ENCODE measurements at places on chromosomes 12 and 14.
A peak's percentile ranks its signal among the peaks of the same experiment; 100 is the strongest.

GRCh38 chr12:118526255-118527095 lies 150.1 kb downstream of the SUDS3 start:
- no peak for DNase-seq

- DNase-seq, result no peak
These were observed 26.7 kb upstream of the SFSWAP start for GRCh38 chr12:131684015-131684725.

DNA sequence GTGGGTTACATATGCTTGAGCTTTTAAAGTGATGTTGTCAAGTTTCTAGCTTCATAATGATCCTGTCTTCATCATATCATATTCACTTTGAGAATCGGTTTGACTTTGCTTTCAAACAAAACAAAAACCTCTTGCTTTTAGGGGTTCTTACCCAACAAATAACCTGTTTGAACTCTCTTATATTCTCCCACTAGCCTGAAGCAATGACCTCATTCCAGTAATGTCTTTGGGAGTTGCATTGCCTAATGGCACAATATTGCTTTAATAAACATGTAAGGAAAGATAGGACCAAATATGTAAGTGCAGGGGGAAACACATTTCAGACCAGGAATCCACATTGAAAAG lies 27.7 kb downstream of the WBP11 start:
- DNase-seq, result no peak

DNA sequence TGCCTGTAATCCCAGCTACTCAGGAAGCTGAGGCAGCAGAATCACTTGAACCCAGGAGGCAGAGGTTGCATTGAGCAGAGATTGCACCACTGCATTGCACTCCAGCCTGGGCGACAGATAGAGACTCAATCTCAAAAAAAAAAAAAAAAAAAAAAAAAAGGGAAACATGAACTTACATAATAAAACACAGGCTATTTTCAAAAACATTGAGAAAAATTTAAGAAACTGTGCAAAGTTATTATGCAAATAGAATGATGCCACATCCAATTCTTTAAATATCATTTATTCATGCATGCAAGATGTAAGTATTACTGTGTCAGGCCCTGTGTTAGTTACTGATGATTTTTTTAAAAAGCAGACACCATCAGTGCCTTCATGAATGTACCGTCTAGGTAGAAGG lies 20.0 kb upstream of the SLC16A7 start:
- no peak for DNase-seq

- DNase-seq, result peak; percentile 4
These were observed at the start of gene GALNT16 for GRCh38 chr14:69259527-69260189. Gene GALNT16 (plus strand): TSS chr14:69260158. CDS start chr14:69260291, 133 bp downstream.

DNA sequence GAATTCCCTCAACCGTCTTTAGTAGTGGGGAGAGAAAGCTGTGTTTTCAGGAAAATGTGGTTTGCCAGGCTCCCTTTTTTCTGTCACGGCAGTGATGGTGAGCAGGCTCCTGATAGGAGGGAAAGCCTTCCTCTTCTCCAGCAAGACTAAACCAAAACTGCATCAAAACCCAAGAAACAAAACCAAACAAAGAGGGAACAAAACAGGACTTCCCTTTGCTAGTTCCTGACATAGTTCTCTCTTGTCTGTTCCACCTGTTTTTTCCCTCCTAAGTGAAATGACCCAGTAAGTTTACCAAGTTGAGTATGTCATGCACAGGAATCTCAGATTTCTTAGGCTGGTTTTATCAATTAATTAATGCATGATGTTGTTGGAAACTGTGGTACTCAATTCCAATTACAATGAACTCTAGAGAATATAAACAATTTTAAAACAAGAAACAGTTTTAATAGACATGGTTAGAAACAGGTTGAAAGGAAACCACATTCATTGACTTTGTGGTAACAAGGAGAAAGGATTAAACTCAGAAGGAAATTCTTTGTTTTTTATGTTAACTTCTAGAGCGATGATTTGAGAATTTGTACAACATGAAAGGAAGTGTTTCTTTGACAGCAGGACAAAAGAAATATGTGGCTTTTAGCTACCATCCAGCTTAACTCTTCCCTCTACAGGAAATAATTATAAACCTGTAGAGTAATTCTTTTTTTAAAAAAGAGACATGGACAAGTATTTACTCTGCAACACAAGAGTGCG lies 23.0 kb upstream of the CSRP2 start:
- no peak for DNase-seq

GRCh38 chr12:79652521-79652920 lies 38.2 kb downstream of the PAWR start:
- DNase-seq, result no peak

DNA sequence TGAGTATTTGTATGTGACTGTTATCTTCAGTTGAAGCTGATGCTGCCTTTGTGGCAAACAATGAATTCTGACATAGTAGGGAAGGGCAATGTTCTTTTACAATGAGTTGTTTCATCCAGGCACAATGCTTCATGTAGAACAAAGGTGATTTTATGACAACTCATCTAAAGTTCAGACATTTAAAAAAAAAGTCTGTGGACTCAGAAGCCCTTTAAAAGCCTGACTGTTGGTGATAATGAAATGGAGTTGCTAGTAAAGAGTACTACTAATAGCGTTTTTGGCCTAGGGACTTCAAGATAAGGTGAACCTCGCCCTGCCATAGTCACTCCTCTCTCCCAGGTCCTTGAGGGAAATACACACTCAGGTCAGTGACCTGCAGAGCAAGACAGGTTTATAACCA lies 105.1 kb downstream of the AKAP6 start:
- no peak for DNase-seq

DNA sequence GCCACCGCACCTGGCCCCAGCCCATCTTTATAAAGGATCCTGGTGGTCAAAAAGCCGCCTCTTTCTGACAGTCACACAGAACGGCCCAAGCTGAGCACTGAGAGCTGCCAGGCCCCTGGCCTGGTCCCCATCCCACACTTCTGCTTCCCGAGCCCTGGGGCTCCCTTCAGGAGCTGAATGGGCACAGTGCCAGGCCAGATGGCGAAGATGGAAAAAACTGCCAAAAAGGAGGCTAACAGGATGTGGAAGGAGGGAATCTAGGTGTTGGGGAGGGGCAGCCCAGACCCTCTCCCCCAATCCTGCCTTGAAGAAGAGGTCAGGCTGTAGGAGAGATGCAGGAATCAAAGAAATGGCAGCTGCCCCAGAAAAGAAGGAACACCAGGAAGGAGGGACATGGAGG lies 5.0 kb downstream of the LPAR5 start:
- peak; percentile 35 for DNase-seq

DNA sequence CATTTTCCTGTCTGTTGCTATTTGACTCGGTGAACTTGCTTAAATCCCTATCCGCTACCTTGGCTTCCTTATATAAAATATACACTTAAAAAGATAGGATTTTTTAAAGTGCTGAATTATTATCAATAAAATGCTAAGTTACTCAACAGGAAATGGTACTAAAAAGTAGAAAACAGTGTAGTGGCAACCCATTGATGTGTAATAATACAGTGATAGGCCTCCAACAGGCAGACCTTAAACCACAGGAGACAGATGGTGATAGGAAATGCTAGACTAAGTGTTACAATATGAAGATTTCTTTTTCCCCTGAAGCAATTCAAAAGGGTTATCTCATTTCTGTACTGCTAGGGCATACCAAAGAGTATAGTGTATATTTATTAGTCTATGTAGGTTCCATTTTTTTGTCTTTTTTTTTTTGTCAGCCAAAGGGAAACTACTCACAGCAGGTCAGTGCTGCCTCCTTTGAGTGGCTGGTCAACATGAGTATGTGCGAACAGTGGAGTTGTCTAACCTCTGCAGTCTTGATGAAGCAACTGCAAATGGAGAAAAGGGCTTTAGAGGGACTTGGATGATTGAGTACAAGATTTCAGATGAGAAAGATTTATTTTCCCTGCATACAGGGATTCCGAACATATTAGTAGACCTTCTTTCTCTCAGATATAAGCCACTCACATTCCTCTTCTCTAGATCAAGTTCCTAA lies 183.8 kb downstream of the ACSS3 start:
- no peak for DNase-seq

DNA sequence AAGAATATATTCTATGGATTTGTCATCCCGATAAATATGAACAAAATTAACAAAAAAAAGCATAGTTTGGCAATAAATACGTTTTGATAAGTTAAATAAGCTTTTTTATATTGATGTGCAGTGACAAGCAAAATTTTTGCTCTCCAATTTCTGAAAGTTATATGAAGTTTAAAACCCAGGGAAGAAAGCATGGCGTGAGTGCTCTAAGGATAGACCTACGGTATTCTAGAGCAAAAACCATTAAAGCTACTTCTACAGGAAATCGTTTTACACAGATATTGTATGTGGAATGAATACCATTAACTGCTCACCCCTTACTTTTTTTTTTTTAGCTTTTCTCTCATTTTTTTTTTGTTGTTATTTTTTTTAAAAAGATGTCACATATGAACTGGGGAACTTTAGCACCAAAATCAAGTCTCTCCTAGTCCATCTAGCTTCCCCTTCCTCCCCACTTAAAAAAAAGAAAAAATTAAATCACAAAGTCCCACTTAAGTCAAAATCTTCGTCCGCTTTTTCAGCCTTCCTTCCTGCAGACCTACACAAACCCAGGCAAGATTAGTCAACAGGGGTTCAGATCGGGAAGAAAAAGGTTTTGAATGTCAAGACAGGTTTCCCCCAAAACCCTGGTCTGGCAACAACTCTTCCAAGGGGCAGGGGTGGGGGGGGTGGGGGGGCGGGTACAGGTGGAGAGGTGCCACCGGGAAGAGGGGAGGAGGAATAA lies 4.4 kb downstream of the ZFP36L1 start:
- DNase-seq, result no peak

- DNase-seq, result no peak
These were observed 594 bp upstream of the CLEC14A start for GRCh38 chr14:38256533-38256840.

GRCh38 chr14:56798447-56799342 lies 11.6 kb downstream of the OTX2 start:
- DNase-seq, result no peak

GRCh38 chr12:64625243-64626077 lies 15.2 kb downstream of the RASSF3 start:
- DNase-seq, result peak; percentile 84

GRCh38 chr12:120739031-120739762 lies 13.6 kb downstream of the ACADS start:
- DNase-seq, result no peak

DNA sequence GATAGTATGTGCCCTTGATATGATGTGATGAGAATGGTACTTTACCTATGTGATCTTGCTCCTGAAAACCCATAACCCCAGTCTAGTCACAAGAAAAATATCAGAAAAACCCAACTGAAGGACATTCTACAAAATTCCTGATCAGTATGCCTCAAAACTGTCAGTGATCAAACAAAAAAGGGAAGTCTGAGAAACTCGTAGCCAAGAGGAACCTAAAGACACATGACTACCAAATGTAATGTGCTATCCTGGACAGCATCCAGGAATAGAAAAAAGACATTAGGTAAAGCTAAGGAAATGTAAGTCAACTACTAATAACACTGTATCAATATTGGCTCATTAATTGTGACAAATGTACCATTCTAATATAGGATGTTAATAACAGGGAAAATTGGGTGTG lies 4.1 kb upstream of the WIF1 start:
- no peak for DNase-seq

DNA sequence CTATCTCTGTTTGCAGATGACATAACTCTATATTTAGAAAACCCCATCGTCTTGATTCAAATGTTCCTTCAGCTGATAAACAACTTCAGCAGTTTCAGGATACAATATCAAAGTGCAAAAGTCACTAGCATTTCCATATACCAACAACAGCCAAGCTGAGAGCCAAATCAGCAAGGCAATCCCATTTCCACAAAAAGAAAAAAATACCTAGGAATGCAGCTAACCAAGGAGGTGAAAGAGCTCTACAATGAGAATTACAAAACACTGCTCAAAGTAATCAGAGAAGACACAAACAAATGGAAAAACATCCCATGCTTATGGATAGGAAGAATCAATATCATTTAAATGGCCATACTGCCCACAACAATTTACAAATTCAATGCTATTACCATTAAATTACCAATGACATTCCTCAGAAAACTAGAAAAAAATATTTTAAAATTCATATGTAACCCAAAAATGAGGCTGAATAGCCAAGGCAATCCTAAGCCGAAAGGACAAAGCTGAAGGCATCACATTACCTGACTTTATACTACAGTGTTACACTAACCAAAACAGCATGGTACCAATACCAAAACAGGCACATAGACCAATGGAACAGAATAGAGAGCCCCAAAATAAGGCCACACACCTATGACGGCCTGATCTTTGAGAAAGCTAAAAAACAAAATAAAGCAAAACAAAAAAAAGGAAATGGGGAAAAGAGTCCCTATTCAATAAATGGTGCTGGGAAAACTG lies 901.7 kb downstream of the LRFN5 start:
- DNase-seq, result no peak

- no peak for DNase-seq
These were observed 87.1 kb downstream of the ALG10 start for GRCh38 chr12:34109390-34109789.

- peak; percentile 43 for DNase-seq
These were observed 143.9 kb upstream of the NAV3 start for GRCh38 chr12:77686760-77687159.

- peak; percentile 43 for DNase-seq
These were observed 86.9 kb upstream of the TTC7B start for GRCh38 chr14:90903101-90903500.
